ENCODE measurements at places on chromosomes 6 and 20.

GRCh38 chr6:90811596-90812226 lies 224.8 kb upstream of the MAP3K7 start:
- DNase-seq, result no peak

GRCh38 chr20:37902504-37903313 lies at the start of gene VSTM2L:
VSTM2L (plus strand) TSS chr20:37903127; CDS start chr20:37903351, 224 bp downstream.
- DNase-seq, result no peak

DNA sequence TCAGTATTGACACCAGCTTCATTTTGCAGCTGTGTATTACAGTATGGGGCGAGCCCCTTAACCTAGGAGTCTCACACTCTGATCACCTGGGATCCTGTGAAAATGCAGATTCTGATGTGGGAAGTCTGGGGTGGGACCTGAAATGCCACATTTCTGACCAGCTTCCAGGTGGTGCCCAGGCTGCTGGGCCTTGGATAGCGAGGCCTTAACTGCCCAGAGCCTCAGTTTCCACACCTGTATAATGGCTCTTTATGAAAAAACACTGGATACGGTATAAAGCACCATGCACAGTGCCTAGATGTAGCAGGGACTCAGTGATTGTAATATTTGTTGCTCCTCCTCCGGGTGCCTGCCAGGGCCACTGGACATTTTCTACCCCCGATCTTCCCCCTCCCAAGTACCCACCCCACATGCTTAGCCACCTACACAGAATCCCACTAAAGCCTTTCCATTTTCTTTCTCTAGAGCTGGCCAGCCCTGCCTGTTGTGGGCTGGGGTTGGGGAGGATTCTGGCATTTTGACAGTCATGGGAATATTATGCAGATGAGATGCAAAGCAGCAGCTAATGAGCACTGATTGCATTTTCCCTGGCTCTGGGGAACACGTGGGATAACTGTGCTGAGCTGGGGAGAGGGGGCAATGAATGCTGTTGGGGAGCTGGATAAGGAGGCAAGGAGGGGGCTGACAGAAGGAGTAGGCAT lies 44.8 kb downstream of the SPDEF start:
- no peak for DNase-seq

DNA sequence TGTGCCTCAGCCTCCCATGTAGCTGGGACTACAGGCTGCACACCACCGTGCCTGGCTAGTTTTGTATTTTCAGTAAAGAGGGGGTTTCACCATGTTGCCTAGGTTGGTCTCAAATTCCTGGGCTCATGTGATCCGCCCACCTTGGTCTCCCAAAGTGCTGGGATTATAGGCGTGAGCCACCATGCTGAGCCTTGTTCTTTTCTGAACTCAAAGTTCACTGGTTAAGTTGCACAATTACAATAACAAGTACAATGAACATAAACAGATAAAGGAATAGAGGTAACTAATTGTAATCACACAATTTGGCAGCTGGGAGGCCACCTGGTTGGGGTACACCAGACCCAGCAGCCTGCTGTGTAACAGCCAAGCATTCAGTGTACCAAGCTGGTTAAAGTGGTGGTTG lies 6.7 kb downstream of the NUDT3 start:
- no peak for DNase-seq

GRCh38 chr6:38068854-38069590 lies 249.5 kb downstream of the ZFAND3 start:
- DNase-seq, result no peak

GRCh38 chr20:33209789-33210188 lies 7.4 kb upstream of the BPIFA3 start:
- DNase-seq, result peak; percentile 18

DNA sequence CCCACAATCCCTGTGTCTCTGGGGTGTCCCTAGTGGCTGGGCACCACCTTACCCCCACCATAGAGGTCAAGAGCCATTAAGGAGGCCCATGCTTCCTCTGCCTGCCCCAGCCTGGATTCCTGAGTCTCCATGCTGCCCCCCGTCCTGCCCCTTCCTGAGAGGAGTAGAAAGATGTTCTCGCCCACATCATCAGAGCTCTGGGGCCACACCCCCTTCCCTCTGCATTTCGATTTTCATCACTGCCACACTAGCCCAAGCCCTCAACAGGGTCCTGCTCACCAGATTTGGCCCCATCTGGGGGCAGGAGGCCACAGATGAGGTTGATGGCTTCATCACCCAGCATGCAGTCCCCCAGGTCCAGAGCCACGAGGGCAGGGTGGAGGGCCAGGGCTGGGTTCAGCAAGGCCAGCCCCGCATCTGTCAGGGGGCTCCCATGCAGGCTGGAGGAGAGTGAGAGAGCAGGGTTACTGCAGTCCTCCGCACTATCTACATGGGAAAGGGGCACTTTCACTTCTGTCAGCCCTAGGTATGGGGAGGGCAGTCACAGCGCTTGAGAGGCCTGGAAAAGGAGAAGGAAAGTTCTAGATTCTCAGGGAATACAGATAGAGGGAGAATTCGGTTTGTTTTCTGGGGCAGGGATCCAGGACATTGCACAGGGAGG lies 1.5 kb downstream of the LRRC73 start:
- no peak for DNase-seq

DNA sequence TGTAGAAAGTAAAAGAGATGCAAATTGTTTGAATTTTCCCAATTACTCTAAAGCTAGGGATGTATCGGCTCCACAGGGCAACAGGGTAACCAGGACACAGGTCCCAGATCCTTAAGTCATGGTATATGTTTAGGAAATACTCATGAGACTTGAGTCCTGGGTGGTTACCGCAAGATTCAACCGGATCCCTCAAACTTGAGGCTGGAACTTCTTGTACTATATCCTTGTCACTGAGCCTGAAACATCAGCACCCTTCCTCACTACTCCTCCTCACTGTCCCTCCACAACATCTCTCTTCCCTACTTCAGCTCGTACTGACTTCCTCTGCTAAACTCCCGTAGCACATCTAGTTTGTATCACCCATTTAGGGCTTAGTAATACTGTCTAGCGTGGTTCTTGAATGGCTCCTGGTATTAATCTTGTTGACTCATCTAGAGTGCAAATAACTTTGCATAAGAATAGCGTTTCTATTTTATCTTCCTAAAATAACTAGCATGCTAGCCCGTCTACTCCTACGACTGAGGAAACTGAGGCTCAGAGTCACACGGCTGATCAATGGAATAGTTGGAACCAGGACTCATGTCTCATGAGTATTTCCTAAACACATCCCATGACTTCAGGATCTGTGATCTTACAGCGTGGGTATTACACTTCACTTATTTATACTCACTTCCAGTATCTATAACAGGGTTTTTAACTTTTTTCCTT lies 72.1 kb downstream of the FILIP1 start:
- DNase-seq, result no peak

GRCh38 chr6:75124085-75124484 lies 81.8 kb downstream of the COL12A1 start:
- DNase-seq, result no peak

- no peak for DNase-seq
Observed at GRCh38 chr6:52779237-52779636, 16.0 kb upstream of the GSTA2 start.

- DNase-seq, result no peak
Observed at GRCh38 chr6:87925373-87926060, 122.1 kb upstream of the SPACA1 start.

DNA sequence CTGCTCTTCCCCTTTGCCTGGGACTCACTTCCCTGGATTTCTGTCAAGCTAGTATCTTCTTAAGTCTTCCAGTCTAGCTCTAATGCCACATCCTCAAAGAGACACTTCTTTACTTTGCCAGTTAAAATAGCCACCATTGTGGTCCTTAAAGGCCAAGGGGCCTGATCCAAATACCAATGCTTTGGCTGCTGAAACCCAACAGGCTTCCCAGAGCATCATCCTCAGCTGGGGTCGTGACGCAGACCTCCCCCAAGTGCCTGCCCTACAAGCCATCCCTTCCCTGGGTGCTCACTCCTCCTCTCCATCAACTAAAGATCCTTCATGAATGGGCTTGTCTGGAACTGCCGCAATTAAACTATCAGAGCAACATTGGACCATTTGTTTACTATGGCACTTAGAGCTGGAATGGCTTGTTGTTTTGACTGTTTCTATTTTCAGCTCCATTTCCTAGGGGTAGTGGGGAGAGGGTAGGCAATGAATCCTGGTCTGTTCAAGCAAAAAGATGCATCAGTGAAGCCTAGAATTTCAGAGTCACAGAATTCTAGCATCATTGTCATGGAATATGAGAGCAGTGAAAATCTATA lies 79.6 kb upstream of the SIRPA start:
- no peak for DNase-seq

- no peak for DNase-seq
Observed at GRCh38 chr6:138155443-138155842, 6.3 kb upstream of the ARFGEF3 start.

DNA sequence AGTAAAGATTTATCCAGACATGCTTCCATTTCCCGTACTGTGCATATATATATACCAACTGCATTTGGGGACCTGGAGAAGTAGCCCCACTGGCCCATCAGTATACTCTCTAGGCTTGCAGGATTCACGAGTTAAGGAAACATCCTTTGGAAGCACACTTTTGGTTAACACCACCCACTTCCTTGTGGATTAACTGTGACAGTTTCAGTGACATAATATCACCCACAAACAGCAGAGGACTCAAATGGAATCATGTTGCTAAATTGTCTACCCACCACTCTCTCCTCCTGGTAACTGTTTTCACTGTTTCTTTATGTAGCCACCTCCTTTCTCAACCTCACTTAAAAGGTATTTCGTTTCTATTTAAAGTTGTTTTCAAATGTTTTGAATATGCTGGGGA lies 55.0 kb downstream of the PROKR2 start:
- DNase-seq, result no peak

DNA sequence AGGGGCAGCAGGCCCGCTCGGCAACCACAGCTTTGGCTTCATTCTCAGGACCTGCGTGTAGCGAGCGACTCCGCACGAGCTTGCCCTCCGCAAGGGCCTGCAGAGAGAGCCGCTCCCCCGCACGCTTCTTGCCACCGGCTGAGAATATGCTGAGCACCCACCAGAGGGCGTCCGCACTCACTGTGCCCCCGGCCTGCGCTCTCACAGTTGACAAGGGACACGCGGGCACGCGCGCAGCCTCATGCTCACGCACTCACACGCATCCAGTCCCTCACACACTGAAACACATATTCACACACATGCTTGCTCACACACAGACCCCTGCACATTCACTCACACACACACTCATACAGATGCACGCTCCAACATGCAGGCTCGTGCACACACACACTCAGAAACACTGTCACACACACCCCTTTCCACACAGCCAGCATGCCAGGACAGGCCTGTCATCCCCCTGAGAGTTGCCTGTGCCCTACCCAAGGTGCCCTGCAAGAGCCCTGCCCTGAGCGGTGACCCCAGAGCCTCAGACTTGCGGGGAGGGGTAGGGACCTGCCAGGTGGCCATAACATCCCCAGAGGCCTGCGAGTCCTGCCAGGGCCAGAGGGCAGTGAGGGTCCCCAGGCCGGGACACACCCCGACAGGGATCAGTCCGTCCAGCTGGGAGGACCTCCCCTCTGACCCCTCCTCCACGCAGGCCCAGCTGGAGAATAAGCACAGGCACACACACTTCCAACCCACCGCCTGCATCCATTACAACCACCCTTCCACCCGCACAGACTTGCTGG lies 174.1 kb downstream of the BMP7 start:
- peak; percentile 44 for DNase-seq

- DNase-seq, result no peak
Observed at GRCh38 chr6:159298840-159299239, 129.6 kb downstream of the FNDC1 start.

DNA sequence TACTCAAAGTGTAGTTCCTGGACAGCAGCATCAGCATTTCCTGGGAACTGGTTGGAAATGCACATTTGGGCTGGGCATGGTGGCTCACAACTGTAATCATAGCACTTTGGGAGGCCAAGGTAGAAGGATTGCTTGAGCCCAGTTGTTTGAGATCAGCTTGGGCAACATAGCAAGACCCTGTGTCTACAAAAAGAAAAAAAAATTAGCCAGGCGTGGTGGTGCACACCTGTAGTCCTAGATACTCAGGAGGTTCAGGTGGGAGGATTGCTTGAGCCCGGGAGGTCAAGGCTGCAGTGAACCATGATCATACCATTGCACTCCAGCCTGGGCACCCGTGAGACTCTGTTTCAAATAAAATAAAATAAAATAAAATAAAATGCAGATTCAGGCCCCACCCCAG lies 156.2 kb downstream of the CDC5L start:
- DNase-seq, result no peak

- no peak for DNase-seq
Observed at GRCh38 chr6:36019167-36019566, 5.3 kb downstream of the SLC26A8 start.

DNA sequence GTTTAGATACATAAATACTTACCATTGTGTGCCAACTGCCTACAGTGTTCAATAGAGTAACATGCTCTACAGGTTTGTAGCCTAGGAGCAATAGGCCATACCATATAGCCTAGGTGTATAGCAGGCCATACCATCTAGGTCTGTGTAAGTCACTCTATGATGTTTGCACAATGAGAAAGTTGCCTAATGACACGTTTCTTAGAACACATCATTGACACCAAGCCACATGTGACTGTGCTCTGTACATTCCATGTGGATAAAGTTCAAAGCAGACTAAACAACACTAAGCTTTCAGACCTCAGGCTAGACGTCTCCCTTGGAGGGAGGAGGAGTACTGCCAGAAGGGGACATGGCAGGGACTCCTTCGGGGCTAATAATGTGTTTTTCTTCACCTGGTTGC lies 93.6 kb downstream of the KIF16B start:
- no peak for DNase-seq

DNA sequence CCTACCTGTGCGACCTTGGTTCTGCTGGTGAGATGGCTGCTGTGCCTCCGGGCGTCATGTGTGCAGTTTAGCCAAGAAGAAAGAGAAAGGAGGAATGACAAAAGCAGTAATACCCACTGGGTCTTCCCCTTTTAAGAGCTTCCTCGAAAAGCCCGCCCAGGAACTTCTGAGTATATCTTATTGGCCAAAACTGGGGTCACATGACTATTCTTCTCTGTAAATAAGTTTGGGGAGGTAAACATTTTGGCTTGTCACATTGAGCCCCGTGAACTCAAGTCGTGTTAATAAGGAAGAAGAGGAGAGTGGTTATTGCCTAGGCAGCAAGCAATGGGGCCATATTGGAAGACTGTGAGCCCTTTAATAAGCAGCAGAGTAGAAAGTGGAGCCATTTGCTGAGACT lies 130.4 kb upstream of the ECI2 start:
- DNase-seq, result no peak

GRCh38 chr6:31474871-31475286 lies 23.1 kb upstream of the MICB start:
- DNase-seq, result no peak

- no peak for DNase-seq
Observed at GRCh38 chr20:58169450-58169849, 59.0 kb downstream of the ANKRD60 start.

DNA sequence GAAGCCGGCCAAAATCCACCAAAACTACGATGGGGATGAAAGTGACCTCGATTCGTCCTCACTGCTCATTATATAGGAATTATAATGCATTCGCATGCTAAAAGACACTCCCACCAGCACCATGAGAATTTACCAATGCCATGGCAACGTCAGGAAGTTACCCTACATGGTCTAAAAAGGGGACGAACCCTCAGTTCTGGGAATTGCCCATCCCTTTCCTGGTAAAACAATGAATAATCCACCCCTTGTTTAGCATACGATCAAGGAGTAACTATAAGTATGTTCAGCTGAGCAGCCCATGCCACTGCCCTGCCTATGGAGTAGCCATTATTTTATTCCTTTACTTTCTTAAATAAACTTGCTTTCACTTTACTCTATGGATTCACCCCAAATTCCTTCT lies 20.1 kb upstream of the FAM110A start:
- DNase-seq, result no peak

- DNase-seq, result no peak
Observed at GRCh38 chr6:26233649-26234420, 131.2 kb upstream of the BTN3A2 start.
